Right ventricle myocardium inferior (tissue), 1 donor: ENCODE measurements at places on chromosomes 5 and 9. TPM values are rescaled to one million over a fixed set of nuclear protein-coding genes. Genes with fewer than 3 reads are reported as not detected.

GRCh38 chr5:96763026-96763425 is 44.7 kb downstream of the ERAP1 start:
- DNase-seq = no peak

GRCh38 chr9:131275332-131276093 is 797 bp downstream of the FAM78A start:
- peak; percentile 76 for DNase-seq

- DNase-seq = no peak
Measured at GRCh38 chr5:83931969-83932368, 211.3 kb upstream of the HAPLN1 start.

DNA sequence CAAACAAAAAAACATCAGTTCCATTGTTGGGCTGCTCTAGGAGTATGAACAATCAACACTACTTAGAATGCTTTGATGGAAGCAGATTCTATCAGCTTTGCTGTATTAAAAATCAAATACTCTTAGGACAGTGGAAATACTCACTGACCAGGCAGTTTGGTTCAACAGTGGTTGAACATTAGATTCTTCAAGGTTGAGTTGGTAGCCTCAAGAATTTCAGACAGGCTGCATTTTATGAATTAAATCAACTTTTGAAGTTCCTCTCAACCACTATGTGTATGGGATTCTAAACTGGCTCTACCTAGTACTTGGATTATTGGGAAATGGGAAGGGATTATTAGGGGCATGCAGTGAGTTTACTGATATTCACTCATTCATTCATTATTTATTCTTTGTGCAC is 35.0 kb downstream of the ACTBL2 start:
- DNase-seq = no peak

GRCh38 chr5:98144710-98145109 is 628.8 kb upstream of the RGMB start:
- DNase-seq = no peak

GRCh38 chr5:36696059-36696673 is 89.8 kb downstream of the SLC1A3 start:
- no peak for DNase-seq

- no peak for DNase-seq
Measured at GRCh38 chr9:77094150-77094549, 74.7 kb downstream of the FOXB2 start.

DNA sequence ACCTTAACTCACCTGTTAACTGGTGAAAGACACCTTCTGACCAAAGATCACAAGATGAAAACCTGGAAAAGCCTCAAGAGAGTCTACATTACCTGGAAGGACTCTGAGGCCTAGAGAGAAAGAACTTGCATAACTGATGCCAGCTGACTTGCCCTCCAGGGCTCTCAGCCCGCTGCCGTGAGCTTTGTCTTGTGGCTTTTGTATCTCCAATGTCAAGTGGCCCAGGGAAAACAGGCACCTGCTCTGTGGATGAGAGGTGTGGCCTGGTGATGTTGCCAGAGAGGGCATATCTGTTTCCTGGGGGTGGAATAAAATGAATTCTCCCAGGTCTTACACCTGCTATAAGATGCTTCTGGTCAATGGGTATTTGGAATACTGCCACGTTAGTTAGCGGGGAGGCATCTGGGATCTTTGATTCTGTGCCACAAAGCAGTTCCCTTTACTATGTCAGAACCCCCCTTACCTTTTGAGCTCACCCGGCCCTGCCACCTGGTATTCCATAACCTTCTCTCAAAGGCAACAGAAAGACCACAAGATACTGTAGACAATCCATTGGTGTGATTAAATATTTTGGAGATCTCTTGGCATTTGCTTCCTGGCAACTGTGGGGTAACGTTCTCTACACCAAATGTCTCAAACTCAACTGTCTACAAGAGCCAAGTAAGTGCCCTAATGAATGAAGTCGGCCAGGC is 54.9 kb upstream of the N4BP3 start:
- peak; percentile 17 for DNase-seq

DNA sequence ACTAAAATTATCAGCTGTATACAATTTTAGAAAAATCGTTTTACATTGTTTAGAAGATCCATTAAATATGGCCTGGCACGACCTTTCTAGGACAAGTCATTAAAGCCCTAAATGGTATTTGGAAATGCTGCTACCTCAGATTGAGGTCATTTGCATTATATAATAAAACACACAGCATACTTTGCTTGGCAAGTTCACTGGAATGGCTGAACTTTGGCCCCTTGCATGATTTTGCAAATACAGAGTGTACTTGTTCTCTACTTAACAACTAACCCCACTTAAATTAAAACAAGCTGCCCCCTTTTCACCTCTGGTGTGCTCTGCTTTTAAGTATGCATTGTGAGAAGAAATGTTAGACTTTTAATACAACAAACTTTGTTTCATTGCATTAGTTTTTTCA is 860.1 kb downstream of the PTPRD start:
- DNase-seq = no peak

DNA sequence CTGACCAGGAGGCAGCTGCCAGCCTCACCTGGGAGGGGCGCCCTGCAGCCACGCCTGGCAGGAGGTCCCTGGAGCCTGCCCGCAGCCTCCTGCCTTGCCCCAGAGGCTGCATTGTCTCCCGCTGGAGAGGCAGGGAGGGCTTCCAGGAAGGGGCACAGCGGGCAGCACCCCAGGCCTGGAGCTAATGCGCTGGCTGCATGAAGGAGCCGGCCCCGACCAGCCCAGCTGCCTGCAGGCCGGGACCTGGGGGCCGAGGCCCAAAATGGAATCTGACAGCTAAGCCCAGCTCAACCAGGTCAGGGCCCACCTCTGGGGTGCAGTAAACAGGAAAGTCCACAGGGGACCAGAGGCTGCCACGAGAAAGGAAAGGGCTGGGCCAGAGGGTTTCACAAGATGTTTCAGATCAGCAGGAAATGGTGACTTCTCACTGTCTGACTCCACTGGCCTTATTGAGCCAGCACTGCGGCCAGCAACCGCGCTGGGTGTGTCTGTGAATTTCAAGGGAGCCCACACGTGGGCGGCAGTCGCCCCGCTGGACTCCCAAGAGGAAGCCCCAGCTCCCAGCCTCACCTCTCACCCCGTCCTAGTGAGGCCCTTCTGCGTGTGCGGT is 18.6 kb upstream of the NOTCH1 start:
- DNase-seq = peak; percentile 94

DNA sequence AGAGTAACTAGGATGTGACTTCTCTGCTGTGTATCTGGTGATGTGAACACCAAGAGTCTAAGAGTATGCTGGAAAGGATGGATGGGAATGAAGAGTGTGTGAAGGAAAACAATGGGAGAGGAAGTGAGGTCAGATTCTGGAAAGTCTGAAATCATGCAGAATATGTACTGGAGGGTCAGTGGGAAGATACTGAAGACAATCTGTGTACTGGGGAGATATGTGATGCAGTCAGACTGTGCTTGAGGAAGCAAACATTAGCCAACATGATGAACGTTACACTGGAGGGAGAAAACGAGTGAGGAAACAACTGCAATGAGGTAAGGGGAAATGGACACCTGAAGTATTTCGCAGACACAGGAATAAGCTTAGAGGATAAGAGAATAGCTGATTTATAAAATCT is 105.7 kb downstream of the NR3C1 start:
- no peak for DNase-seq

WDR38 gene
- total RNA-seq = not detected

SLC46A2 gene
- total RNA-seq = not detected

FOXD4L5 gene
- total RNA-seq = not detected

OR1Q1 gene
- not detected for total RNA-seq
